Forelimb muscle (tissue), 1 donor: ENCODE measurements at places on chromosomes 7 and 10. TPM values are rescaled to one million over a fixed set of nuclear protein-coding genes. Genes with fewer than 3 reads are reported as not detected.

The BTBD16 gene
- polyA plus RNA-seq: 0.13 TPM

The RTKN2 gene
- 4.5 TPM for polyA plus RNA-seq

The LIPJ gene
- not detected for polyA plus RNA-seq

The OR13A1 gene
- not detected for polyA plus RNA-seq

The SPAM1 gene
- not detected for polyA plus RNA-seq

The SORBS1 gene
- 76.7 TPM for polyA plus RNA-seq

The FKBP6 gene
- polyA plus RNA-seq: 0.23 TPM

The MAPK8 gene
- 39.1 TPM for polyA plus RNA-seq

The PTPN20 gene
- polyA plus RNA-seq: 0.56 TPM

The CALML5 gene
- polyA plus RNA-seq: not detected

The GIMAP6 gene
- polyA plus RNA-seq: 14.0 TPM

The PAX2 gene
- not detected for polyA plus RNA-seq

The MRC1 gene
- polyA plus RNA-seq: 14.5 TPM

The STAG3 gene
- polyA plus RNA-seq: 21.2 TPM

The EPDR1 gene
- 109 TPM for polyA plus RNA-seq
